ENCODE measurements at places on chromosomes 3 and 15.
A peak's percentile ranks its signal among the peaks of the same experiment; 100 is the strongest.

DNA sequence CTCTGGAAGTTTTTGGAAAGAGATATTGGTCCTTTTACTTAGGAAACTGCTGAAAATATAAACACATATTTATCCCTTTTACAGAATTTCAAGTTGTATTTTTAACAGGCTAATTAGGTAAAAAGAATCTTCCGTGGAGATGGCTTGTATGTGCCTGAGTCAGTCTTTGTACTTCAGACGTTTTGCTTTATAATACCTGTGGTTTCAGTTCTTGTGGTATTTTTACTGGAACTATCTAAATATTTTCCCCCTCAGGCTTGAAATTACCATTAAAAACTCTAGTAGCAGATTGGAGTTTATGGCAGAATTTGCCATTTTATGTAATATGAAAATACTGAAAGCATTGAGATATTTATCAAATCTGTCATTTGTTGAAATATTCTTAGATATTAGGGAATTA, 151.6 kb upstream of the CGNL1 start:
- DNase-seq: no peak

- no peak for DNase-seq
Measured at GRCh38 chr3:22161315-22161714, 410.3 kb upstream of the ZNF385D start.

GRCh38 chr3:12182687-12183441, 24.2 kb upstream of the TIMP4 start:
- DNase-seq: no peak

DNA sequence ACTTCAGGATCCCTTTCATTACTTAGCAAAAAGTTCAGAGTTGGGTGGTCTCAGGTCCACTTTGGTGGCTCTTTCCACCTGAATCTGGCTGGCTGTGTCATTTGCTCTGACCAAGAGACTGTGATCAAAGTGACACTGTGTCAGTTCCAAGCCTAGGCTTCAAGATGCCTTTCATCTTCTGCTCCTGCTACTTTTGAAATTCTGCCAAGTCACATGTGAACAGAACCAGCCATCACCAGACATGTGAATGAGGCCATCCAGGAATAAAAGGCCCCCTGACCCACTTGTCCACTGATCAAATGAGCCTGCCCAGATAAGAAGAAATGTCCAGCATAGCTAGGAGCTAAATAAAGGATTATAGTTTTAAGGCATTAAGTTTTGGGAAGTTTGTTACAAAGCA, 132.2 kb downstream of the OSBPL10 start:
- DNase-seq: no peak

DNA sequence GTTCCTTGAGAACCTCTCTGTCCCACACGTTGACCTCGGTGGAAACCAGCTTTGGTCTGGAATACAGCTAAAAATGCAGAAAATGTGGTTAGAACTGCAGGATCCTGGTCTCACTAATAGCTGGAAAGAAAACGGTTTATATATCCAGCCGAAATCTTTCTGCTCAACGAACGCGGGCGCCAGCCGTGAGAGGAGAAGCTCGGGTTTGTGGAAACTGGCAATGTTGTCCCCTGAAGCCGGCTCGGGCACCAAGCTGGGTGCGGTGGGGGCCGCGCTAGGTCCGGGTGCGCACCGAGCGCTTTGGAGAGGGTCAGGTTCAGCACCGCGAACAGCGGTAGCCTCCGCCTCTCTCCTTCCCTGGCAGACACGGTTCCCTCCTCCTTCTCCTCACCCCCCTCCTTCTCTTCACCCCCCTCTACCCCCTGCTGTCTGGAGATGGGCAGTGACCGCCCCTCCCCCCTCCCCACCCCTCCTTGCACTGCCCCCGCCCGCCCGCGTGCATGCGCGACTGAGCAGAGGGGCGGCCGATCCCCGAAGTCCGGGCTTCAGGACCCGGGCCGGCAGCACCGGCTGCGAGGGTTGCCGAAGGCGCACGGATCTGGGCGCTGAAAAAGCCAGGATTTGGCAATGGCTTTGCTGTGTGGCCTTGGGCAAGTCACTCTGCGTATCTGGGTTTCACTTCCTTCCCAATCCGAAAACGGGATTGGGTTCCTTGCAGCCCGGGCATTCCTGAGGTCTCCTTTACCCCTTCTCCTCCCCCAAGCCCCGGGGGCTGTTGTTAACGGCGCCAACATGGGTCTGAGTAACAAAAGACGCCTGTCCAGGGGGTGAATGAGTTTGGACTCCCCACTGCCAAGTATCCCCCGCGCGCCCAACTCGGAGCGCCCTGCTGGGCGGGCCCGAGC, at the start of gene SKOR1:
Gene SKOR1 (plus strand): TSS at position 534 of the 905 bp plus-strand sequence. CDS start 94 bp downstream, at position 628.
- DNase-seq: peak; percentile 29

DNA sequence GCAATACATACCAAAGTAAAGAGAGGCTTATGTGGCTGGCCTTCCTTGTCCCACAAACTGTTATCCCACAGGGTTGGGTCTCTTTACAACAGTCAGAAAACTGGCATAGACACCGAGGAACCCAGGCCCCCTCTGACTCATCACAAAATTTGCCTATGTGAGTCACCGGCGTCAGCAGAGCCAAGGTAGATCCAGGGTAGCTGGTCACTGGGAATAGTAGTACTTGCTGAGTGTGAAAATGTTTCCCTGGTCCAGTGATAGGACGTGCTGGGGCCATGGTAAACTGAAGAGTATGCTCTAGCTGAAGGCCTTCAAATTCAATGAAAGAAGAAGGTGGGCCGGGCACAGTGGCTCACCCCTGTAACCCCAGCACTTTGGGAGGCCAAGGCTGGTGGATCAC, 27.1 kb upstream of the SKIL start:
- DNase-seq: no peak

DNA sequence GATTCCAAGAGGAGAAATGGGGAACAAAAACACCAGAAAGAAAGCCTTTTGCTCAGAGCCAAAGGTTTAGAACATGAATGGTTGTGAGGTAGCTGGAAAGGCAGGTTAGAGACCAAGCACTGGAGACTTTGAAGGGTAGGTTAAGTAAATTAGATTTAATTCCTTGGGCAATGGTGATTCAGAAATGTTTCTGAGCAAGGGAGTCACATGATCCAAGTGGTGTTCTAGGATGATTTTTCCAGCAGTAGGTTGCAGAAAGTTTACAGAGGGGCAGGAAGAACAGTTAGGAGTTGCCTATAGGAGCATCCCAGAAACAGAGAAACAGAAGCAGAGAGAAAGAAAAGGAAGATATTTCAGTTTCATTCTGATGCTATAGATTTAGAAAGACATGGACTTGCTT, 139.8 kb downstream of the WDR76 start:
- DNase-seq: no peak

DNA sequence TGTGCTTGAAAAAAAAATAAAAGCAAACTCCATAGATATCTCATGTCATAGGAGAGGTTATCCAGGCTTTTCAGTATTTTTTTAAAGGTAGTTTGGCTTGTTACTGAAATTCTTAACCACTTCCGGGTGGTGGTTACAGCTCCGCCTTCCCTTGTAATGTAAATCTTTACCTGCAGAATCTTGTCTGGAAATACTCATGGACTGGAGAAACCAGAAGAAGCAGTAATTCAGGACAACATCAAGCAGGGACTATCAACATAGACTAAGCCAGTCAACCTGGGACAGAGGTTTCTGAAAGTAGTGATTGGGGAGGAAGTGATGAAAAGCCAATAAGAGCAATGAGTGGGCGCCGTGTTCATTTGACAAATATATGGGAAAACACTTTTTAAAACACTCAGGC, 78.9 kb upstream of the SKOR1 start:
- DNase-seq: no peak

- DNase-seq: no peak
Measured at GRCh38 chr15:58701376-58701775, 48.1 kb downstream of the ADAM10 start.

DNA sequence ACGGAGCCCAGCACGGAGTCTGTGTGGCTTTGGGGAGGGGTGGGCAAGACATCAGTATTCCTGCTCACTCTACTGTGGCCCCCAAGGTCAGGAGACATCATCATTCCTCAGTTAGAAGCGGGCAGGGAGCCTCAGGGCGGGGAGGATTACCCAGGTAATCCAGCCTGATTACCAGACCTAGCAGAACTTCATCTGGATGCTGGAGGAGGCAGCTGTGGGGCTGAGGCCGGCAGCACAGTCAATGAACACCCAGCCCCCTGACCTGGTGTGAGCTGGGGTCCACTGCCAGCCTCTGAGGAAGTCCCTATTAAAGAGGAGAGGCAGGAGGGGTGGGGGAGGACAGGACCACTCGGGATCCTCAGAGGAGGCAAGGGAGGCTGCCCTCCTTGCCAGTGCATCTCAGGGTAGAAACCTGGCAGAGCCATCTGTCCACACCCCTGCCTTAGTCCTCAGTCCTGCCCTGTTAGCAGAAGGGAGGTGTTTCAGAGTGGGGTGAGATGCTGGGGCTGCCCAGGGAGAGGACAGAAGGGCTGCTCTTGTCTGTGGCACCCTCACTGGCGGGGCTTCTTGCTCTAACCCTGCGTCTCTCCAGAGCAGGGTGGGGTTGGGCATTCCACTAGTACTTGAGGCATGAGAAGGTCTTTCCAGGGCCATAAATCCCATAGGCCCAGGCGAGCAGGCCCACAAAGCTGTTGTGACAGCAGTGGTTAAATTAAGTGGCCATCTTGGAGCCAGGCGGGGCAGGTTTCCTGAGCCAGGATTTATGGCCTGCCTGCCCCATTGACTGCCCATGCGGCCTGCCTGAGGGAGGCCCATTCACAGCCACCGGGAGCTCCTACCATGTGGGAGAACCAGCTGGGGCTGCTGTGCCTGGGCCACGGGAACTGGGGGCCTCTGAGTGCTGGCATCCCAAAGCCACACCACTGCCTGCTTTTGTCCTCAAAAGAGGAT, 82.1 kb downstream of the LINGO1 start:
- no peak for DNase-seq

- peak; percentile 50 for DNase-seq
Measured at GRCh38 chr3:18559331-18559842, 134.2 kb upstream of the SATB1 start.

- no peak for DNase-seq
Measured at GRCh38 chr3:32815841-32816438, 1.9 kb upstream of the TRIM71 start.

- no peak for DNase-seq
Measured at GRCh38 chr15:25866251-25866650, 3.1 kb upstream of the ATP10A start.

- DNase-seq: no peak
Measured at GRCh38 chr15:57146506-57147201, 228.2 kb downstream of the TCF12 start.

DNA sequence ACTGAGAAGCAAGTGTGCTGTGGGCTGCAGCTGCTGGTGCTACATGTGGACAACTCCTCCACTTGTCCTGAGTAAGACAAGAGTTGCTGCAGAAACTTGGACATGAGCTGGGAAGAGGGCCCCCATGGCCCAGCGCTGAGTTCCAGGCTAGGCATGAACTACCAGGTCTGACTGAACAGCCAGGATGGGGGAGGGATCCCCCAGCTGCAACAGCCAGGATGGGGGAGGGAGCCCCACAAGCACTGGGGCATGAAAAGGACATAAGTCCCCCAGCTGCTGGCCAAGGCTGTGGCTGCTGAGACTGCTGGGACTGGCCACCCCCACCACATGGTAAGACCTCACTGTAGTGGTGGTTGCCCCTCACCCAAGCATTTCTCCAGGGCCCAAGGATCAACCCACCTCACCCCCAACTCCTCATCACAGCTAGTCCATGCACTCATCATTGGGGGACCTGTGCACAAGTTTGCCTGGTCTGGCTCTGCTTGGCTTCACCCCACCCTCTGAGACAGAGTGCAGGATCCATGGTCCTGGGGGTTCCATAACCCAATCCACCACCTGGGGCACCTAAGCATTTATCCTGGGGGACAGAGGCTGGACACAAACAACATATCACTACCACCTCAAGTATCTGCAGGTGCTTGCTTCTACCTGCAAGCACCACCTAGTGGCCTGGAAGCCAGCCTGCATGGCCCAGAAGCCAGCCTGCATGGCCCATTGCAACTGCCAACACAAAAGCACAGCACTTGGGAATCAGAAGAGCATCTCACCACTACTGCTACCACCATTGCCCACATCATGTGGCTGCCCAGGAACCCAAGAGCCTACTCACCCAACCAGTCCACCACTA, 84.5 kb upstream of the STT3B start:
- DNase-seq: peak; percentile 21

DNA sequence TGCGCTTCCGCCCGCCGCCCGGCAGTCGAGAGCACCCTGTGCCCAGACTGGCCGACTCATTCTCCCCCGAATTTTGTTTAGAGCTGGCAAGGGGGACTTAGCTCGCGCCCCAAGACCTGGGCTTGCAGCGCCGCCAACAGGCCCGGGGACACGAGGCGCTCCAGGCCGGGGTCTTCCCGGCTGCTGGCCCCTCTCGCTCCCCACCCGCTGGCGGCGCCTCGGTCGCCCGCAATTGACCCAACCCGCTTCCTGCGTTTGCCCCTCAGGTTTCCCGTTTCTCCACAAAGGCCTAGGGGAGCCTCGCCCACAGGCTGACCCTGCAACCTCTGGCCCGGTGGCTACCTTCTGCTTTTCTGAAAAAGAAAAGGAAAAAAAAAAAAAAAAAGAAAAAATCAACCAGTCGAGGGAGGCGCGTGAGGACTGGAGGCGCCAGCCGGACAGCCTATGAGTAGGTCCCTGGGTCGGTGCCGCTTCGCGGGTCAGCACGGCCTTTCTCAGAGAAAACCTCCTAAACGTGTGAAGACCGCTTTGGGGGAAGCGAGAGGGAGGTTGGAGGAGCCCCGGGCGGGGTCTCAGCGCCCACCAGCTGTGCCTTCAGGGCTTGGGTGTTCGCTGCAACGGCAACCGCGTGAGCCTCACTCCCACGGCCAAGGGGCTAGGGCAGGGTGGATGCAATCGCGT, 7.2 kb downstream of the FOXL2 start:
- peak; percentile 25 for DNase-seq

DNA sequence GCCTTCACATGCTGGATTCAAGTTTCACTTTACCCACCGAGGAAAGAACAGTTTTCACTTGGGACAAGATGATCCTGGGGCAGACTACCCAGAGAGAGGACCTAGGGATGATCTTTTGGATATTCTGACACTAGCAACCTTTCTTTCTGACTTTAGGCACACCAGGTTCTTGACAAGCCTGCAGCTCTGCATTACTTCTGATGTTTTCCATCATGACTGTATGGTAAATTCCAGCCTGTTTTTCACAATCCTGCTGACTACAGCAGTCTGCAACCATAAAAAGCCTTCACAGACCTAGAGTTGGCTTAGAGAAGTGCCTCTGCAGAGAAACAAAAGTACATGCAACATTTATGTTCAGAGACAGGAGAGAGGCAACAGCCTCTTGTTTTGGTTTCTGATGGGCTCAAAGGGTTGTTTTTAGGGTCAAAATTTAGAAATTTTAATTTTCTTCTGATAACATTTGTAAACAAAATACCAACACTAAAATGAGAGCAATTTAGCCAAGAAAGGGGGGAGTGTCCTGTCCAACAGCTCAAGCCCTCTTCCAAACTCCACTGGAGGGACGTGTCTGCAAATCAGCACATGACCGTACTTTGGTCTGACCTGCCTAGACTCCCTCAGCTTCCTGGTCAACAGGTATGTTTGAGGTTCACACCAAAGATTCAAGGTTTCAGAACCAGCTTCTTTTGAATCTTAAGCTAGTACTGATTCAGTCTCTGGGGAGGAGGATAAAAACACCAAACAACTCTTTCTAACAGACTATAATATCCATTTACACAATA, 799 bp downstream of the ABI3BP start:
- DNase-seq: no peak

- DNase-seq: no peak
Measured at GRCh38 chr15:70636540-70637165, 126.7 kb downstream of the UACA start.

- DNase-seq: no peak
Measured at GRCh38 chr15:55250392-55250791, 39.2 kb downstream of the RAB27A start.

Measured in stimulated activated naive CD8-positive, alpha-beta T cell treated with anti-CD3 and anti-CD28 coated beads, Interleukin-15, amount 100 ng/mL, for 72 hours (primary cell).